ENCODE measurements at places on chromosomes 13 and 19. TPM values are rescaled to one million over a fixed set of nuclear protein-coding genes. Genes with fewer than 3 reads are reported as not detected.

The CRX gene
- not detected for total RNA-seq

The SIGLEC7 gene
- not detected for total RNA-seq

The TMC4 gene
- 0.20 TPM for total RNA-seq

The CEACAM3 gene
- total RNA-seq: not detected

The ZFP36 gene
- 3.0 TPM for total RNA-seq

The PCDH20 gene
- 0.20 TPM for total RNA-seq

The SPRY2 gene
- 57.7 TPM for total RNA-seq

The VSTM1 gene
- not detected for total RNA-seq

The TPTE2 gene
- total RNA-seq: not detected

The STARD13 gene
- 23.5 TPM for total RNA-seq

The WDR62 gene
- 1.7 TPM for total RNA-seq

The LGALS7B gene
- total RNA-seq: not detected

Measured in smooth muscle cell of the pulmonary artery (primary cell).